NCI-H187 treated with DMSO at 0.1 percent for 48 hours (cell line): ENCODE measurements at places on chromosomes 3 and 15.

GRCh38 chr3:45198264-45199260, 27.5 kb downstream of the TMEM158 start:
- DNase-seq, result no peak

DNA sequence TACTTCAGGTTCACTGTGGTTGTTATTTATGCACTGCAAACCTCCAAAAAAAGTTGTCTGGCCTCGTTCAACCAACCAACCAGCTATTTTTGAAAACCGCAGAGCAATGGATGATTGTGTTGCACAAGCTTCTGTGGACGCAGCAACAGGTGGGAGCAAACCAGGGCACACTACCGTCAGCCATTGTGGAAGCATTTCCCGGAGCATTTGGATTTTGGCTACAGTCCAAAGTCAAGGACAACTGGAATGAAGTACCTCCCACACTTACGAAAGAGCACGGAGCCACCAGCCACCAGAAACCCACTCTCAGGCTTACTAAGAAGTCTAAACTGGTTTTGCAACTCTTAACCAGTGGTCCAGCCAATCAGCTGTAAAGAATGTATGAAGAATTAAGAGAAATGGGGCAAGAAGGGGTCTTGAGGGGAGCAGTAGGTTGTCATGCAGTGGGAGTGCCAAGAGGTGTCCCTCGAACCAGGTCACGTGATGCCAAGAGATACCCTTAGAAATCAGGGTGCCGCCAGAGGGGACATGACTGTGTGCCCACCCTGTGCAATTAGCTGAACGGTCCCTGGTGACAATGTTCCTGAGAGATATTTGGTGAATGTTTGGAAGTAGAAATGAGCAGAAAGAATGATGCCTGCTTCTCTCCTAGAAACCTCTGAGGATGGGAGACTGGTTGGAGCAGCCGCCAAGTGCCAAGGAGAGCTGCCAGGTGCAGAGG, 68.9 kb upstream of the PCSK6 start:
- DNase-seq, result no peak

- DNase-seq, result no peak
Measured at GRCh38 chr3:138678086-138678485, 69.5 kb downstream of the FAIM start.

DNA sequence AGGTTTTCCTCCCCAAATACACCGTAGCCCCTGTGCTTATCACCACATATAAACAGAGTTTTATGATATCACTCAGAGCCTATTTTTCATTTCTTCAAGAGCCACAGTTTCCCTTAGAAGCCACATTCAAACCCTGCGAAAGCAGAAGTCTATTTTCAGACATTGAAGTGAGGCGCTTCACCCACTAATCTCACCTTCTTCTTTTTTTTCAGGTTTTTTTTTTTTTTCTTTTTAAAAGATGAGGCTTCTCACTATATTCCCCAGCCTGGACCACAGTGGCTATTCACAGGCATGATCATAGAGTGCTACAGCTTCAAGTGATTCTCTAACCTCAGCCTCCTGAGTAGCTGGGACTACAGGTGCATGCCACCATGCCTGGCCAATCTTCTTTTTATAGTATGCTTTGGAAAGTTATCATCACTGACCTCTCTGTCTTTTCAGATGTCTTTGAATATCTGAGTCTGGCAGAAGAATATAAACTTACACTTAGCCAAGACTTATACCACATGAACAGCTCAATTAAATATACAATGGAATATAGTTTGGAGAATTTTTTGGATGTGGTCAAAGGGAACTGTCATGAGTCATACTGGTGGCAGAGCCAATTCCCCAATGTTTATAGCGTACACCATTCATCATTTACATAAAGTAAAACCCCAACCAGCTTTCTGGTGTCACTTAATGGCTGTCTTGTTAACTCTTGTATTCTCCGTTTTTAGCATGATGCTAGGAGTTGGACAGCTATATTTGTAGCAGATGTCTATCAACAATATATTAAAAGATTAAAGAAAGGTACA, 59.7 kb upstream of the CCDC50 start:
- DNase-seq, result no peak

- no peak for DNase-seq
Measured at GRCh38 chr3:38826001-38826400, 10.0 kb upstream of the SCN10A start.

- no peak for DNase-seq
Measured at GRCh38 chr15:36278219-36278618, 301.2 kb upstream of the CDIN1 start.

- DNase-seq, result no peak
Measured at GRCh38 chr3:23264413-23264812, 61.3 kb downstream of the UBE2E2 start.

DNA sequence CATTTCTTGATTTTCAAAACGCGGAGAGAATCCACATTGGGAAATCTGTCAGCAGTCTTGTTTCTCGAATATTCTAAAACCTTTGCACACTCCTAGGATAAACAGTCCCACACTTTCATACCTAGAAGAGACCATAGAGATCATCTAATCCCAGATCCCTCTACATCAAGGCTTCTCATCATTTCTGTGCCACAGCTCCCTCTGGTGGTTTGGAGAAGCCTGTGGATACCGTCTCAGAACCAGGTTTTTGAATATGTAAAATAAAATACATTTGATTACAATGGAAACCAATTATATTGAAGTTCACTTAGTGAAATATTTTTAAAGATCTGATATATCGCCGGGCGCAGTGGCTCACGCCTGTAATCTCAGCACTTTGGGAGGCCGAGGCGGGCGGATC, 211.9 kb upstream of the GOLGA6L4 start:
- no peak for DNase-seq

DNA sequence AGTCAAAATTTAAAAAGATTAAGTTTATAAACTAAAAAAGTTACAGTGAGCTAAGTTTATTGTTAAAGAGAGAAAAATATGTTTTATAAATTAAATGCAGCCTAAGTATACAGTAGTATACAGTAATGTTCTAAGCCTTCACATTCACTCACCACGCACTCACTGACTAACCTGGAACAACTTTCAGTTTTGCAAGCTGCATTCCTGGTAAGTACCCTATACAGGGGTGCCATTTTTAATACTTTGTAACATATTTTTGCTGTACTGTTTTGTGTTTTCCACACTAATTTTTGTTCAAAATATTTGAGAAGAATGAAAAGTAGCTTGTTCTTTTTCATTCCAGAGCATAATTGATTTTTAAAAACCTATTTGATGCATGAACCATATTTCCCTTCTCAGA, 524.9 kb downstream of the RBMS3 start:
- no peak for DNase-seq

DNA sequence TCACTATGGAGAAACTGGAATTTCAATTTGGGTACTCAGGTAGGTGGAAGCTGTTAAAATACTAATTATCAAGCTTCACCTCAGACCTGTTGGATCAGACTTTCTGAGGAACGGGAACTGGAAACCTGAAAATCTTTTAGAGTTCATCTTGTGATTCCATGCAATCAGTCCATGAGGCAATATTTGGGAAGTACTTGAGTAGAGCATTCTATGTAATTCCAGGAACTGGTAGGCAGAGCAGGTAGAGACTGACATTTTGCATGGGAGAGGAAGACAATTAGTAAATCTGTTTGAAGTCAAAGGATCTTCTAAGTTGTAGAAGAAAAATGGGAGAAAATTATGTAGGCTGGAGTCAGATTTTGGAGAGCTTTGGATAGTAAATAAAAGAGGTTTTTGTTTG, 43.1 kb downstream of the FGF7 start:
- no peak for DNase-seq

DNA sequence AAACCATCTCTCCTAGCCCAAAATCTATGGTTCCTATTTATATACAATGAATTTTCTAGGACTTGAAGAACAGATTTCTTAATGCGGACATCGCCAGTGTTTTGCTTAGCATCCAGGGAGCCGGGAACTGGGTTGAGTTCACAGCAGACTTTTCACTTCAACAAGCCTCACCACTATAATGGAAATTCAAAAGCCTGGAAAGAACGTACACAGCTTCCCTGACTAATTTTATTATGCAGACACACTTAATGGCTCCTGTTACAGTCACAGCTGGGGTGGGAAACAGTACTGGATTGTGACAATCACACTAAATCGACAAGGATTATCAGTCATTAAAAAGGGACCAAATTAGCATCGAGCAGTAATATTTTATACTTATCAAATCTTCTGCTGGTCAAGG, 129.2 kb upstream of the BNIP2 start:
- DNase-seq, result no peak

- DNase-seq, result no peak
Measured at GRCh38 chr15:44790215-44790614, 53.9 kb downstream of the TRIM69 start.

DNA sequence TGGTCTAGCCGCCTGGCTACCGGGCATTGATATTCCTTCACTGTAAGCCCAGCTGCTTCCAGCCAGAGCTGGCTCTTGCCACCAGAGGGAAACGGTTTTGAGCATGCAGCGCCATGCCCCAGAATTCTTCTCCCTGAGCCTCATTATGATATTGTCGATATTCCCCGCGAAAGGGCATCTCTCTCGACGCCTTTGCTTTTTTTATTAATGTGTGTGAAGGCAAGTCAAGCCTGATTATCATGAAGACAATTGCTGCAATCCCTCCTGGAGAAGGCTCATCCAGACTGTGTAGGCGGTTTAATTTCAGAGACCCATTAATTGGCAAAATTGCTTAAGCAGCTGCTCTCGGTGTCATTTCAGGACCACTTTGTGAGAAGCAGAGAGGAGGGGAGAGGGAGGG, 321.2 kb upstream of the TLE3 start:
- no peak for DNase-seq

DNA sequence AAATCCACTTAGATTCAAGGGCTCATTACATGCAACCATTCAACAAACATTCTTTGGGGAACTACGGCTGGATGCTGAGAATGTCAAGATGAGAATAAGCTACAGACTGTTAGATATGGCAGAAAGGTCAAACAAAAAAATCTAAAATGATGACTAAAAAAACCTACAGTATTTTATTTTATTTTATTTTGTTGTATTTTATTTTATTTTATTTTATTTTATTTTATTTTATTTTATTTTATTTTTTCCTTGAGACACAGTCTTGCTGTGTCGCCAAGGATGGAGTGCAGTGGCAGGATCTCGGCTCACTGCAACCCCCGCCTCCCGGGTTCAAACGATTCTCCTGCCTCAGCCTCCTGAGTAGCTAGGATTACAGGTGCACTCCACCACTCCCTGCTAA, 46.2 kb downstream of the WDR72 start:
- DNase-seq, result no peak

- no peak for DNase-seq
Measured at GRCh38 chr3:28850186-28850585, 430.7 kb upstream of the RBMS3 start.

DNA sequence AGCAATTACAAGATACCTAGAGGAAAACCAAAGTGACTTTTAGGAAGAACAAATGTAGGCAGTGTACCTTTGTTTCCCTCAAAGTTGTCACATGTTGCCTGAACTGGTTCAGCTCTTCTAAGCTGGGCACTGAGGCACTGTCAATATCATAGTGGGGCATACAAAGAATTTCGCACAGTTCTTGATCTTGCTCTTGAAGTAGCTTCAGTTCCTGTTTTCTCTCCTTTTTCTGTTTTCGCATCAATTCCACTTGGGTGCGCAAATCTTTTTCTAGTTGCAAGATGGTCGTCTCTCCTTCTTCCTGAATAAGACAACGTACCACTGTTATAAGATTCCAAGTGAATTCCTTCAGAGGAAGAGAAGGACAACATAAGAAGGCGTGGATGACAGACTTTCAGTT, 12.7 kb downstream of the PRC1 start:
- no peak for DNase-seq

DNA sequence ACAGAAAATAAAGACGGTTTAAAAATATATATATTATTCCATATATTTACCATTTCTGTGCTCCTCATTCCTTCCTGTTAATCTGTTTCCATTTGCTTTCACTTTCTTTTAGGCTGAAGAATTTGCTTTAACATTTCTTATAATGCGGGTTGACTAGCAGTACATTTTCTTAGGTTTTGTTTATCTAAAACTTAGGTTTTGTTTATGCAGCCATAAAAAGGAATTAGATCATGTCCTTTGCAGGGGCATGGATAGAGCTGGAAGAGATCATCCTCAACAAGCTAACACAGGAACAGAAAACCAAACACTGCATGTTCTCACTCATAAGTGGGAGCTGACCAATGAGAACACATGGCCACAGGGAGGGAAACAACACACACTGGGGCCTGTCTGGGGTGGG, 578.1 kb downstream of the FHIT start:
- no peak for DNase-seq

GRCh38 chr3:164741869-164742268, 336.4 kb downstream of the SI start:
- DNase-seq, result no peak

- DNase-seq, result no peak
Measured at GRCh38 chr3:81068546-81068945, 692.9 kb downstream of the GBE1 start.

DNA sequence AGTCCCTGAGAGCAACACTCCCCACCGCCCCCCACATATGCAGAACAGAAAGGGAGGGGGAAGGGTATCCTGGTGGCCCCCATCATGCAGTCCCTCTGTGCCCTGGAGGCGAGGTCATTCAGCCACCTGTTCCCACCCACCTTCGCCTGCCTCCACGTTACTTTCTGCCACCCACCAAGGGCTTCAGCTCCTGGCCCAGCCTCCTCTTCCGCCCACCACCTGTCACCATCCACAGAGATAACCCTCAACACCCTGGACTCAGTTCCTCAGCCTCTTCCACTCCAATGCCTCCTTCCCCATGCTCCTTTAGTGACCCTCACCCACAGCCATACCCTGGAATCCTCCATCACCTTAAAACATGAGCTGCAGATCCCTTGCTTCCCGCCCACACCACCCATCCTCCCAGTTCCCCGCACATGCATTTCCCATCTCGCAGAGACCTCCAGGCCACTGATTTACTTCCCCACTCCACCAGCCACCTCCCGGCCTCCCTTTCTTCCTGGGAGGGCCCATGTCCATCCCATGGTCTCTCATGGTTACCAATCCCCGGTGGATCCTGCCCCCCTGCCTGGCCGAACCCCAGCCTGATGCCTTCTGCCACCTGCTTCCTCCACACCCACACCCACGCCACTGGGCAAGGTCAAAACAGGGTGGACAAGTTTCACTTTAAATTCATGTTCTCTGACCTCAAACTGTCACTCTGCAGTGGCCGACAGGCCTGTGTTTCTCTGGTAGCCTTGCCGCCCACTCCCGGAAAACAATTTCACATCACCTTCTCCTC, 18.2 kb downstream of the HOMER2 start:
- DNase-seq, result no peak

GRCh38 chr3:36991923-36992805, 767 bp downstream of the EPM2AIP1 start:
- DNase-seq, result no peak
